HepG2 (cell line): ENCODE measurements at places on chromosomes 13 and 19.

- H3K4me3 ChIP-seq: no peak overlapping the region
- DNase-seq: no peak
- no peaks in the 10 kb centered on the region for H3K4me1 ChIP-seq
These were observed 5.2 kb downstream of the ZNF577 start for GRCh38 chr19:51882518-51882917.

DNA sequence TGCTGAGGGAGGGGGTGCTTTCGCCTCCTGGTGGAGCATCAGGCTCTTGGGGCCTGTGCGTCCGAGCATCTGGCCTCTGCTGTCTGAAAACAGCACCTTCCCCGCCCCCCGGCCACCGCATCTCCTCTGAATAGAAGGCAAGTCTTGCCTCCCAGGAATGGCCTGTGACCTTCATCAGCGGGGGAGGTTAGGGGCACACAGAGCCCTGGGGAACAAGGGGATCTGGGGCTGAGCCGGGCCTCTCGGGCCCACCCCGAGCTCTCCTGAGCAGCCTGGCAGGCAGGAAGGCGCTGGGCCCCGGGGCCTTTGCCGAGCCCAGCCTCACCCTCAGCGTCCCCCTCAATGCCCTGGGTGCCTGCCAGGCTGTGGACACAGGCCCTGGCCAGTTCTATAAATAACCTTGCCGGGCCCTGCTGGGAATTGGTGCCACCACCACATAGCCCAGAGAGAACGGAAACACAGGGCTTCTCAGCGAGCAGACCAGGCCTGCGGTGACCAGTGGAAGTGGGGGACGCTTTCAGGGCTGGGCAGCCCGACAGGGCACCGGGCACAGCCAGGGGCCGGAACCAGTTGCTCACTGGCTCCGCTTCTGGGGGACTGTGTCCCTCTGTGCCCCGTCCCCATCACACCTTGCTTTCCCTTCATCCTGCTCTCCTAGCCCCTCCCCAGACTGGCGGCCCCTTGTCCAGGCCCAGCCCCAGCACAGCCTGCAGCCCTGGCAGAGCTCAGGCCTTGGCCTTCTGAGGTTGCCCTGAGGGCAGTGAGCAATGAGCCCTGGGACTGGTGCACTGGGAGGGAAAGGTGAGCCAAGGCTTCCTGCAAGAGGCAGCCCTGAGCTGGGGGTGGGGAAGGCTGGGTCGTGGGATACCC is 9.5 kb downstream of the STK11 start:
- H3K4me3 ChIP-seq: no peak overlapping the region
- H3K36me3 ChIP-seq: peaks cover 11% of the 10 kb centered on the region
- no peaks in the 10 kb centered on the region for H3K27me3 ChIP-seq

DNA sequence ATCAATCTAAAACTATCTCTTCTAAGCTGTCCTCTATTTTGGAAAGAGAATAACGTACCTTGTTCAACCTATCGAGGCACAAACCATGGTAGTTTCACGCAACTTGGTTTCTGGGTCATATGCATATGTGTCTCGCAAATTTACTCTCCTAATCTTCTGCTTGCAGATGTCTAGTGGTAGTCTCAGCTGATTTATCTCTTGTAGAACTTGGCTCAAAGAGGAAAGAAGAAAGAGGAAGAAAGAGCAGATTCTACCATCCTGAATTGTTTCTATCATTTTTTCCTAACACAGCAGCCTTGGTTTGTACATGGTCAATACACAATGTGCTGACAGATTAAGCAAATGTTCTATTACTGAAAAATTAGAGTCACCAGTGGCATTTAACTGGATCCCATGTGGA is 282.3 kb downstream of the SPRY2 start:
- no peak overlapping the region for H3K27ac ChIP-seq
- no peaks in the 10 kb centered on the region for H3K27me3 ChIP-seq
- 0 out of 2 replicates have a peak, but pooled peaks cover 5% of the 10 kb centered on the region for H3K4me1 ChIP-seq

GRCh38 chr19:18562086-18562485 is 4.4 kb downstream of the KXD1 start:
- peaks cover 17% of the 10 kb centered on the region for H3K4me1 ChIP-seq
- DNase-seq: no peak
- no peak overlapping the region for H3K27ac ChIP-seq
- H3K36me3 ChIP-seq: peaks cover 45% of the 10 kb centered on the region; the same call in 2 of the 3 replicates

- H3K27me3 ChIP-seq: no peaks in the 10 kb centered on the region; the same call in 2 of the 3 replicates
- no peak for DNase-seq
- H3K27ac ChIP-seq: peak overlapping the region; percentile 94
- H3K4me1 ChIP-seq: peaks cover 58% of the 10 kb centered on the region
These were observed 877 bp upstream of the N4BP2L1 start for GRCh38 chr13:32428581-32429432.

- peaks cover 9% of the 10 kb centered on the region for H3K4me1 ChIP-seq
- no peak for DNase-seq
- H3K4me3 ChIP-seq: no peak overlapping the region
- no peak overlapping the region for H3K27ac ChIP-seq
- 0 out of 2 replicates have a peak, but pooled peaks cover 2% of the 10 kb centered on the region for H3K36me3 ChIP-seq
These were observed 82.3 kb downstream of the UGGT2 start for GRCh38 chr13:95970878-95971277.

DNA sequence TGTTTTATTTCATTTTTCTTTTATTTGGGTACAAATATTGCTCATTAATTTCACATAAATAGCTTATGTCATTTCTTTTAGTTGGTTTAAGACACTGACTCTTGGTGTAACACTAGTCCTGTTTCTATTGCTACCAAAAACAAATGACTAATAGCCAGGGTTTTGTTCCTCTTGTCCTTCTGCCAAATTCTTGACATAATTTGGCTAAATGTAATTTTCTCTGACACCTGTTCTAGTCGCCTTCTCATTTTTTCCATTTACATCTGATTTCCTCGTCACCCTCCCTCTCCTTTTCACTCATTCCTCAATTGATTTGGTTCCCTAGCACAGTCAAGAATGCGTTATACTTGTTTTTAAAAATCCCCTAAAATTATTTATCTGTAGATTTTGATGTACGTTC is 1718.7 kb downstream of the EFNB2 start:
- H3K4me1 ChIP-seq: no peaks in the 10 kb centered on the region
- H3K36me3 ChIP-seq: no peaks in the 10 kb centered on the region
- H3K4me3 ChIP-seq: no peak overlapping the region
- no peak overlapping the region for H3K27ac ChIP-seq

DNA sequence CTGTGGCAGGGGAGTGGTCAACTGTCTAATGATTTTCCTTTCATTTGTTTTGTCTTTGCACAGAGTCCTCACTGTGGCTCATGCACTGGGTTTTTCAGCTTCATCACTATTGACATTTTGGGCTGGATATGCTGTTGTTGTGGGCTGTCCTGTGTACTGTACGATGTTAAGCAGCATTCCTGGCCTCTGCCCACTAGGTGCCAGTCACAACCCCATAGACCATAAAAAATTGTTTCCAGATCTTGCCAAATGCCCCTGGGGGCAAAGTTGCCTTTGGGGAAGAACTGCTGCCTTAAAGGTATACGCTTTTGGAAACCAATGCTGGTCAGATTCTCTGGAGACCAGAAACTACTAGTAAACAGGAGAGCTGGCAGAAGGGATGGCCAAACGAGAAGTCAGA is 310.4 kb downstream of the SPRY2 start:
- H3K27me3 ChIP-seq: no peaks in the 10 kb centered on the region
- H3K4me3 ChIP-seq: no peak overlapping the region
- no peaks in the 10 kb centered on the region for H3K36me3 ChIP-seq

DNA sequence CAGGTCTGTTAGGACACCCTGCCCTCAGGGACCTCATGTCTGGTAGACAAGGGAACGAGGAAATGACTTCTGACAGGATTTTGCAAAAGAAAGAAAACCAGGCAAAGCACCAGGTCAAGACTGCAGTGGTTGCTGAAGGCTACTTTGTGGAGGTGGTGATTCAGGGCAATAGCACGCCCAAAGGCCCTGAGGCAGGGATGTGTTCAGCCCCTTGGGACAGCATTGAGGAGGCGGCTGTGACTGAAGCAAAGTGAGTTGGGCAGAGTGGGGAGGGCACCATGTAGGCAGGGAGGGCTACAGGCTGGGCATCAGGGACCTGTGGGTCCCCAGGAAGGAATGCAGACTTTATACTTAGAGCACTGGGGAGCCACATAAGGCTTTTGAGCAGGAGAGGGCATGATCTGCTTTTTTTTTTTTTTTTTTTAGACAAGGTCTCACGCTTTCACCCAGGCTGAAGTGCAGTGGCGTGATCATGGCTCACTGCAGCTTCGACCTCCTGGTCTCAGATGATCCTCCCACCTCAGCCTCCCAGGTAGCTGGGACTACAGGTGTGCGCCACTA is 10.8 kb upstream of the HOMER3 start:
- no peaks in the 10 kb centered on the region for H3K36me3 ChIP-seq
- DNase-seq: no peak
- no peak overlapping the region for H3K27ac ChIP-seq
- H3K4me3 ChIP-seq: no peak overlapping the region
- H3K4me1 ChIP-seq: peaks cover 29% of the 10 kb centered on the region

GRCh38 chr19:6278740-6279619 is 795 bp downstream of the MLLT1 start:
- H3K4me3 ChIP-seq: peak overlapping the region; percentile 96
- peaks cover 54% of the 10 kb centered on the region for H3K4me1 ChIP-seq
- DNase-seq: no peak
- peaks cover 9% of the 10 kb centered on the region; the same call in 1 of the 3 replicates for H3K36me3 ChIP-seq

DNA sequence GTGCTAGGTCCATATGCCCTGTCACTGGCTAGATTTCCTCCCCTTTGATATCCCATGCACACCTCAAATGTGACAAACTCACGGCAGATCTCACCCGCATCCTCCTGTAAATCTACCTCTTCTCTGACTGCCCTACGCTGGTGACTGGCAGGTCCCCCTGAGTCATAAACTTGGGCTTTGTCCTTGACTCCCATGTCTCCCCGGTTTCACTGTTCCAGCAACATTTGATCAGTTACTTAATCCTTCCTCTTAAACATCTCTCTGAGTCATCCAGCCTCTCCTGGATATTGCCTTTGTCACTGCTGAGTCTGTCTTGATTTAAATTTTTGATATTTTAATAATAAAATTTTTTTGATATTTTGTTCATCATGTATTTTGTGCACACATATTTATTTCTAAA is 26.5 kb downstream of the FAM216B start:
- H3K4me1 ChIP-seq: no peaks in the 10 kb centered on the region
- H3K27me3 ChIP-seq: no peaks in the 10 kb centered on the region
- H3K36me3 ChIP-seq: no peaks in the 10 kb centered on the region

GRCh38 chr19:49489601-49490167 is 2.3 kb downstream of the RPL13A start:
- H3K4me3 ChIP-seq: peak overlapping the region; percentile 98; the same call in 1 of the 2 replicates
- peaks cover 3% of the 10 kb centered on the region; the same call in 1 of the 3 replicates for H3K27me3 ChIP-seq
- DNase-seq: peak; percentile 75
- H3K36me3 ChIP-seq: peaks cover 40% of the 10 kb centered on the region

DNA sequence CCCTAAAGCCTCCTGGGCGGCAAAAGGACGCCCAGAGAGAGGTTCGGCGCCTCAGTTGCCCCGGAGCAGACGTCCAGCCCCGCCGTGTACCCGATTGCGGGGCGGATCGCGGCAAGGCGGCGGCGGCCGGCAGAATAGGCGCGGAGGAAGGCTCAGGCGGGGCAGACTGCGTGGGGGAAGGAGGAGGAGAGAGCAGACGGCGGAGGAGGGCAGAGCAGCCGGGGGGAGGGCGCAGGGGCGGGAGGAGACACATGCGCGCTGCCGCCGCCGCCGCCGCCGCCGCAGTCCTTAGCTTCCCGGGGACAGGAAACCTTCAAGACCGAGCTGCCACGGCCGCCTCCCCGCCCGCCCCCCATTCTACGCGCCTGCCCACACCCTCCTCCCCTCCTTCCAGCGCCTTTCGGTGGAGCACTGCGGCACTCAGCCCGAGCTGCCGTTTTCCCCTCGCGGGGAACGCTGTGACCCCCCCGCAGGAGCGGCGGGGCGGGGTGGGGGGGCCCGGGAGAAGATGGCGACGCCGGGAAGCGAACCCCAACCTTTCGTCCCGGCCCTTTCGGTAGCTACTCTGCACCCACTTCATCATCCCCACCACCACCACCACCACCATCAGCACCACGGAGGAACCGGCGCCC is at the start of gene LRCH1:
Gene LRCH1, plus strand, starts transcription at position 282 of the 632 bp plus-strand sequence. Its CDS starts 227 bp downstream, at position 509.
- H3K4me3 ChIP-seq: peak within 1 kb of the TSS; percentile 79
- peaks cover 34% of the 10 kb centered on the region for H3K4me1 ChIP-seq
- peak; percentile 46 for DNase-seq
- H3K27ac ChIP-seq: peak within 1 kb of the TSS; percentile 71
- H3K27me3 ChIP-seq: no peaks in the 10 kb centered on the region

- H3K4me1 ChIP-seq: peaks cover 82% of the 10 kb centered on the region
- H3K36me3 ChIP-seq: peaks cover 11% of the 10 kb centered on the region; the same call in 1 of the 3 replicates
- no peak overlapping the region for H3K4me3 ChIP-seq
- no peaks in the 10 kb centered on the region for H3K27me3 ChIP-seq
- DNase-seq: no peak
These were observed 114.9 kb downstream of the ESD start for GRCh38 chr13:46682015-46682414.

GRCh38 chr13:58620176-58620575 is 988.6 kb downstream of the PCDH17 start:
- H3K27ac ChIP-seq: no peak overlapping the region
- no peak overlapping the region for H3K4me3 ChIP-seq
- H3K4me1 ChIP-seq: no peaks in the 10 kb centered on the region
- no peaks in the 10 kb centered on the region for H3K27me3 ChIP-seq
- no peaks in the 10 kb centered on the region for H3K36me3 ChIP-seq
- no peak for DNase-seq

- H3K27ac ChIP-seq: no peak overlapping the region
- no peak for DNase-seq
- no peaks in the 10 kb centered on the region for H3K27me3 ChIP-seq
- H3K4me1 ChIP-seq: no peaks in the 10 kb centered on the region
- H3K36me3 ChIP-seq: no peaks in the 10 kb centered on the region
These were observed 1501.5 kb downstream of the EFNB2 start for GRCh38 chr13:105033999-105034398.

DNA sequence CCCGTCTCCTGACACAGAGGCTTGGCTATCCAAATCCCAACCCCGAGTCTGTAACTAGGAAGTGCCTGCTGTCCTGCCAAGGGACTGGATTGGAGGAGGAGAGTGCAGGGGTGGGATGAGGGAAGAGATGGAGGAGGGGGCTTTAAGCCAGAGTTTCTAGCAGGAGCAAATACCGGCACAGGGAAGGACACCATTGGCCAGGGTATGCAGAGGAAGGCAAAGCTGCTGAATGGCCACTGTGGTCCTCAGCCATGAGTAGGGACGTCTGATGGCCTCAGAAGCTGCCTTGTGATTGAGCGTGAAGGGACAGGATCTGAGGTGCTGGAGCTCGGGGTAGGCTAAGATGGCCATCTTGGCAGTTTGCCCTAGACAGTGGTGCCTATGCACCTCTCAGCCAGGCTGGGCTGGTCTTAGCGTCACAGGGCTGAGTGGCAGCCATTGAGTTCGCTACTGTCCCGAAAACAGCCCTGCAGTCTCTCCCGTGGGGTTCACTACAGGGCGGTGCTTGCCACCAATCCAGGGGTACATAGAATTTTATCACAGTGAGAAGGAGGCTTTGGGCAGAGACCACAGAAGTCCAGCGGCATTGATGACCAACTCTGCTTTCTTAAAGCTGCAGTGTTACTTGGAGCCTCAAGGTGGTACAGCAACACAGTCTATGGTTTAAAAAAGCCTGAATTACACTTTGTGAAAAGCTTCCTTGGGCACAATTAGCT is 61.8 kb downstream of the AKAP11 start:
- H3K4me3 ChIP-seq: no peak overlapping the region
- DNase-seq: peak; percentile 16
- no peaks in the 10 kb centered on the region for H3K4me1 ChIP-seq

- no peak for DNase-seq
- H3K27me3 ChIP-seq: no peaks in the 10 kb centered on the region
- H3K4me3 ChIP-seq: peak overlapping the region; percentile 99
- H3K27ac ChIP-seq: no peak overlapping the region
- peaks cover 48% of the 10 kb centered on the region for H3K4me1 ChIP-seq
- H3K36me3 ChIP-seq: peaks cover 19% of the 10 kb centered on the region; the same call in 2 of the 3 replicates
These were observed 618 bp downstream of the TMEM38A start for GRCh38 chr19:16661480-16662034.
